ENCODE measurements at places on chromosomes 13 and 19.

GRCh38 chr19:3190921-3191805 is 5.4 kb downstream of the NCLN start:
- no peak for DNase-seq

DNA sequence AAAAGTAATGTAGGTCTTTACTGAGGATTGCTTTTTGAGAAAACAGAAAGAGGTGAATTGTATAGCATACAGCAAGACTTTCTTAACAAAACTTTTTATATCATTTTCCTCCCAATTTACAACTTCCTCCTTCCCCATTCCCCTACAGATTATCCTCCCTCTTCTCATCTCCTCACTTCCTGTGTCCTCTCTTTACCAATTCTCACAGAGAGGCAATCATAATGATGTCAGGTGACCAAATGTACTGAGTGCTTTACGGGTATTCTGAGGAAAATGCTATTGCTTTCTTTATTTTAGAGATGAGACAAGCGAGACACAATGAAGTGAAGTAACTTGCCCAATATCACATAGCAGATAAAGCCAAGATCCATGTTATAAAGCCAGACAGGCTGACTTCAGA is 1.7 kb upstream of the MTMR6 start:
- no peak for DNase-seq

DNA sequence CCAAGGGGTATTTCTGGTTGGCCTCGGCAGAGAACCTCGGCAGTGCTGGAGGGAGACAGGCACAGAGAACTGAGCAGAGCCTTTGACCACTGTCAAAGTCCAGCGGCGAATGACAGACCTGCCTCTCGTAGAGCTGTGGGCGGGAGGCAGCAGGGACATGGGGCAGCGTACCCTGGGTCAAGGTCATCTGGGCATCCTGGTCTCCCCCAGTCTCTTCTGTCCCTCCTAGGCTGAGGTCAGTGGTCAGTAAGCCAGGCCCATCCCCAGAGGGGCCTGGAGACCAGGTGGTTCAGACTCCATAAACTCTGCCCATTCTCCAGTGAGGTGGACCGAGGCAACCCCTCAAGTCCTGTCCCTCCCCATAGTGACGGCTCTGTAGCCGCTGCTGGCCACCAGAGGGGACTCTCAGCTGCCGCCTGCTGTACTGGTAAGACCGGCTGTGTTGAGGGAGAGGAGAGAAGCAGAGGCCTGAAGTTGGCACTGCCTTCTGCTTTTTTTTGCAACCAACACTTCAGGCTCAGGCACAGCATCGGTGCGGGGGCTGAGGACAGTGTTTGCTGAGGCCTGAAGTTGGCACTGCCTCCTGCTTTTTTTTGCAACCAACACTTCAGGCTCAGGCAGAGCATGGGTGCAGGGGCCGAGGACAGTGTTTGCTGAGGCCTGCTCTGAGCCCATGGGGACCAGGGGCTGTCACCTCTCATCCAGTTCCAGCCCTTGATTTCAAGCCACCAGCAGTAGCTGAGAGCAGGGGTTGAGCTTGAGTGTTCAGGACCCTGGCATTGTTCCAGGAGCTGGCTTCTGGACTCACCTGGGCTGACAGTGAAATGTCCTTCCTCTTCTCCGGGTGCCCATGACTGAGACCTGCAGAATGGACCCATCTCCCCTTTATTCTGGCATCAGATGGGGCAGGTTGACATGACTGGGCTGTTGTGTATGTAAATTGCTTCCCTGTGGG is at the start of gene PGLYRP2:
Gene PGLYRP2 (minus strand): TSS at position 111 of the 955 bp plus-strand sequence. CDS start 130 bp downstream, outside the sequence.
- DNase-seq: no peak

GRCh38 chr13:45847554-45848224 is 3.9 kb downstream of the SIAH3 start:
- DNase-seq: peak; percentile 58

- no peak for DNase-seq
These were observed 676 bp downstream of the CD320 start for GRCh38 chr19:8307400-8307964.
